ENCODE measurements at places on chromosomes 11 and 22.
A peak's percentile ranks its signal among the peaks of the same experiment; 100 is the strongest.

DNA sequence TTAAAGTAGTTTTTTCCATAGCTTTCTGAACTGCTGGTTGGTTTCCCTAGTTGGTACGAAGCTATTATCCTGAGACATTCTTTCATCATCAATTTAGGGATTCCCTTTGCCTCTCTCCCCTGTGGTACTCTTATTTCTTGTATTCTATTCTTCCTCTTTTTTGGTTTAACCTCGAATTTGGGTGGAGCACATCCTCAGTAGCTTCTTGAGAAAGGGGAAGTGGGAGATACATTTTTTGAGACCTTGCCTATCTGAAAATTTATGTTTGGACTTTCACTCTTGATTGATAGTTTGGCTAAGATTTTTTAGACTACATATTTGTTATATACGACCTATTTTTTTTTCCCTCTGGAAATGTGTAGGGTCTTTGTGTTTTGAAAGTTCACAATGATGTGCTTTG, 121.7 kb upstream of the ZBED5 start:
- no peak for DNase-seq

DNA sequence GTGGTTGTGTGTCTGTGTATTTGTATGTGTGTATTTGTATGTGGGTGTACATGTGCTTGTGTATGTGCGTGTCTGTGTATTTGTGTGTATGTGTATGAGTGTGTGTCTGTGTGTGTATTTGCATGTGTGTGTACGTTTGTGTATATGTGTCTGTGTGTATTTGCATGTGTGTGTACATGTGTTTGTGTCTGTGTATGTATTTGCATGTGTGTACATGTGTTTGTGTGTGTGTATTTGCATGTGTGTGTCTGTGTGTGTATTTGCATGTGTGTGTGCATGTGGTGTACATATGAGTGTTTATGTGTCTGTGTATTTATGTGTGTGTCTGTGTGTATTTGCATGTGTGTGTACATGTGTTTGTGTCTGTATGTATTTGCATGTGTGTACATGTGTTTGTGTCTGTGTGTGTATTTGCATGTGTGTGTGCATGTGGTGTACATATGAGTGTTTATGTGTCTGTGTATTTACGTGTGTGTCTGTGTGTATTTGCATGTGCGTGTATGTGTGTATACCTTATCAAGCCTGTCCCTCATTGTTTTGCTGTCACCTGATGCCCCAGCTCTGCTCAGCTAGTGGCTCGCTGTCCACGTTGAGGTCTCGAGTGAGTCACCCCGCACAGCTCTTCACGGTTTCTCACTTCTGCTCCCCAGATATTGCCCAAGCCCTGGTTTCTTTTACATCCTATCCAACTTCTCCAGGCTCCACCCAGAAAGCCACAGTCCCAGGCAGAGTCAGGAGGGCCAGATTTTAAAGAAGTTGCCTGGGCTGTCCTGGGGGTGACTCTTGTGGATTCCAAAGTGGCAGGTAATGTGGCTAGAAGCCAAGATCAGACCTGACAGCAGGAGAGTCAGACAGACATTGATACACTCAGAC, 15.2 kb downstream of the MB start:
- DNase-seq: peak; percentile 88

DNA sequence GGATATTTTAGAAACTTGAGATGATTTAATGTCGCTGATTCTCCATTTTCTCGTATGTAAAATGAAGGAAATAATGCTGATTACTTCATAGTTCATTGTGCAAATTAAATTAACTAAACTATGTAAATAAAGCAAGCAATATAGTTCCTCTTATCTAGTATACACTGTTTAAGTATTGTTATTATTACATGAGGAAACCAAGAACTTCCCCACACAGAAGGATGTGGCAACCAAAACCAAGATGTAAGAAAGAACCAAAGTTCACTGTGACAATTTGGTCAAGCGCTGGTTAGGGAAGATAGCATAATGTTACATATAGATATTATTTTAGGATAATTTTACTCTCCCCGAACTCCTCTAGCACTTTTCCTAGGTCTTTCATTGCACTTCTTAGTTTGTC, 103.2 kb downstream of the XKR3 start:
- DNase-seq: no peak

DNA sequence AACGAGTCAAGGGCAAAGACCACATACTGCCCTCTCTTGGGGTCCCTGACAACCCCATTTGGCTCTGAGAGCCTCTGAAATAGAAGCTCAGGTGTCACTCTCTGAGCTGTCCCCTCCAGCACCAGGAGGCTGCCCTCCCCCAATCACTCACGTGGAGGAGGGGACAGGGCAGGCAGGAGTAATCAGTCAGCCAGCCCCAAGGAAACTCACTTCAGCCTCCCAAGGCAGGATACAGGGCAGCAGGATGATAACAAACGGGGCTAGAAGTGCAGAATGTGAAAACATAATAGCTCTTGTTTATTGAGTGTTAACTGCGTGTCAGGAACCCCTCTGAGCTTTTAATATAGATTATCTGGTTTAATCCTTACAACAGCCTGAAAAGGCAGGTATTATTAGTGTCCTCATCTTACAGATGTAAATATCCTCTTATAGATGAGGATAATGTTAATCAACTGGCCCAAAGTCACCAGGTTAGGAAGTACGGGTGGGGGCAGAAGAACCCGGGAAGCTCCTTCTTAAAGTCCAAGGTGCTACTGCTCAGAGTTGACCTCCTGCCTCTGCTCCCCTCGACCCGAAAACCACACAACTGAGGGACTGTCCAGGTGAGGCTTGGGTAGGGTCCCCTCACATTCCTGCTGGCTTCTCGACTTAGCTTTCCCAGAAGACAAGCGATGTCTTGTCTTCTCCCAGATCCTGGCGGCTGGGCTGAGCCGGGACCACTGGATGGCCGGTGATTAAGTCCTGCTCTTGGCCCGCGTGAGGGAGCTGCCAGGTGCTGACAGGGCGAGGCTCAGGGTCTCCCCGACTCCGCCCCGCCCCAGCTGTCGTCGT, 2.7 kb downstream of the CHRM4 start:
- no peak for DNase-seq

GRCh38 chr22:20395181-20395906, 1.4 kb downstream of the ZNF74 start:
- no peak for DNase-seq

DNA sequence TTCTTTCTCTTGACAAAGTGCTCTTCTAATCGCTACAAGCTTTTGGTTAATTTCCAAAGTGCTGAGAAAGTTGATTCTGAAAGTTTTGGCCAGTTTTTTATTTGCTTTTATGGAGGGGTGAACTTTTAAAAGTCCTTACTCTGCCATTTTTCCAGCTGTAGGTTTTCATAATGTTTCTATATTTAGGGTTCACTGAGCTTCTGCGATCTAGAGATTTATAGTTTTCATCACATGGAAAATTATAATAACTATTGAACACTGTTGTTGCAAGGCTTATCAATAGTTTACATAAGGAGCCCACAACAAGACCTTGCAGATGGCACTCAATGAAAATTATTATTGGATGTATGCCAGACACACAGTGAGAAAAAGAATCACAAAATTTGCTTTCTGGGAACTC, 55.1 kb downstream of the DLG2 start:
- no peak for DNase-seq

DNA sequence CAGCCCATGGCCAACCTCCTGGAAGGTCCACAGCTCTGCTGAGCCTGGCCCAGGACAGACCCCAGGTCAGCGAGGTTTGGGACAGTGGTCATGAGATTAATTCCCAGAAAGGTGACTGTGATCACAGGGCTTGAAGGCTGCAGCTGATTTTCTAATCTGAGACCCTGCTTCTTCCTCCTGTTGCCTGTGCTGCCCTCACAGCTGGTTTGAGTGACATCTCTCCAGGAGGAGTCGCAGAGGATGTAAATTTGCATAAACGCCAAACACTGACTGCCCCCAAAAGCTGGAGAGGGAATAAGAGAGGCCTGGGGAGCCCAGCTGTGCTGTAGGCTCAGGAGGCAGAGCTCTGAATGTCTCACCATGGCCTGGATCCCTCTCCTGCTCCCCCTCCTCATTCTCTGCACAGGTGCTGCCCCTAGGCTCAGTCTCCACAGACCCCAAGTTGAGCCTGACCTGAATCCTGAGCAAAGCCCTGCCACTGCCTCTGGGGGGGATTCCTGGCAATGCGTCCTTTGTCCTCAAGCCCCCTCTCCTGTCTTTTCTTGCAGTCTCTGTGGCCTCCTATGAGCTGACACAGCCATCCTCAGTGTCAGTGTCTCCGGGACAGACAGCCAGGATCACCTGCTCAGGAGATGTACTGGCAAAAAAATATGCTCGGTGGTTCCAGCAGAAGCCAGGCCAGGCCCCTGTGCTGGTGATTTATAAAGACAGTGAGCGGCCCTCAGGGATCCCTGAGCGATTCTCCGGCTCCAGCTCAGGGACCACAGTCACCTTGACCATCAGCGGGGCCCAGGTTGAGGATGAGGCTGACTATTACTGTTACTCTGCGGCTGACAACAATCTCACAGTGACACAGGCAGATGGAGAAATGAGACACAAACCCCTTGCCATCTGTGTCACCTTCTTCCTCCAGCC, 23.8 kb downstream of the GGTLC2 start:
- DNase-seq: no peak

DNA sequence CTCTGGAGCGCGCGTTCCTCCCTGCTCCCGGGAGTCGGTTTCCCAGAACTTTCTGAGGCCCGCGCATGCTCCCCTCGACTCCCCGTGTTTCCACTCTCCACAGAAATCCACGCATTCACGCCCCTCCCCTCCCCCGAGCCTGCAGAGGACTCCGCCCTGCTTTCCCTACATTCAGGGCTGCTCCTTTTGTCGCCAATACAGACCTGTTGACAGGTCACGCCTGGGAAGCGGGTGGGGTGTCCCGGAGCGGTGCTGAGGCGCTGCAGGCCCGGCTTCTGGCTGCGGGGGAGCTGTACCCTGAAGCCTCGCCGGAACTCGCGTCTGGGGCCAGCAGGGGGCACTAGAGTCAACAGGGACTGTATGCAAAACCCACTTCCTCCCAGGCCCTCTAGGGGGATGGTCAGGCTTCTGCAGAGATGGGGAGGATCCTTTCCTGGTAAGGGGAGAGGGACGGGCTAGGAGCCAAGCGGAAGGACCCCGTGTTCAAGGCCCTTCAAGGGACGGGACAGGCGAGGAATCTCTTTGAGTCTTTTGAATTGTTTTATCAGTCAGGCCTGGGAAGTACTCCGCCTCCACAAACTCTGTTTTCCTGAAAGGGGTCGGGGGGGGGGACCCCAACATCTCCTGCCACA, at the start of gene PRAME:
TSS of gene PRAME (minus strand) at position 294 of the 632 bp plus-strand sequence. CDS start 2,433 bp downstream, outside the sequence.
- DNase-seq: peak; percentile 47

DNA sequence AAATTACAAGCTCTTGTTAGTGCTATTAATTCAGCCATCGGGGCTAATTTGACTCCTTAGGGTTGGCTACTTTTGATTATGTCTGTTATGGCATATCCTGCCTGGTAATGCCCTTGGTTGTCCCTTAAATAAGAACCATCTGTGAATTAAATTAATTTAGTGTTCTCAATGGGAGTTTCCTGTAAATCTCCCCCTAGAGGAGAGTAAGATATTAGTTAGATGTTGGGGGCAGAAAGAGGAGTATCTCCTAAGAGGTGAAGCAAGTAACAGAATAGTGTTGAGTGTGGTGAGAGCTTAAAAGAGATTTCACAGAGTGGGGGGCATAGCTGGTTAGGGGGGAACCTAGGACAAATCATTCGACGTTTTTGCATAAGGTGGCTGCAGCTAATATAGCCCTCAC, 1126.9 kb downstream of the JRKL start:
- DNase-seq: no peak

DNA sequence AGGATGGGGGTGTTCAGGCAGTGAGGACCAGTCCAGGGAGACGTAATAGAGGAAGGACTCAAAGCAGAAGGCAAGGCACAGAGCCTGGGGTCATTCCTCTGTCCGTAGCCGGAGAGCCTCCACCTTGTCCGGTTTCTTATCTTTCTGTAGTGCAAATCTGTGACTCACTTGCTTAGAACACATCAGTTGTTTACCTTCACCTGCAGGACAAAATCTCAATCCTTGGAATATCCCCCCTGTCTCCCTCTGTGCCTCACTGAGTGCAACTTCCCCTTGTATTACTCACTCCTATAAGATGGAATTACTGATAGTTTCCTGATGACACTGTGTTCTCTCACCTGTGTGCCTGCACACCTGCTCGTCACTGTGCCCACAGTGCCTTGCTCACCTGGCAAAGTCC, 20.4 kb upstream of the TTC12 start:
- no peak for DNase-seq

- no peak for DNase-seq
Observed at GRCh38 chr22:23184764-23185113, 4.4 kb downstream of the BCR start.

DNA sequence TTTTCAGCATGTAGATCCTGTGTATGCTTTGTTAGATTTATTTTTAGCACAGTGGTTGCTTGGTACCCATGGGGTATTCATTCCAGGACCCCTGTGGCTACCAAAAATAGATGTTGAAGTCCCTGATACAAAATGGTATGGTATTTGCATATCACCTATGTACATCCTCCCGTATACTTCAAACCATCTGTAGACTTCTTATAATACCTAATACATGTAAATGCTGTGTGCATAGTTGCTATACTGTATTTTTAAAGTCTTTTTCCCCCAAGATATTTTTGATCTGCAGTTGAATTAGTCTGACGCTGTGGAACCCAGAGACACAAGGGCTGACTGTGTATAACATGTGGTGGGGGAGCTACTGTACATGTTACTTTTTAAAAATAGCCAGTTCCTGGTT, 101.1 kb downstream of the ATXN10 start:
- no peak for DNase-seq

DNA sequence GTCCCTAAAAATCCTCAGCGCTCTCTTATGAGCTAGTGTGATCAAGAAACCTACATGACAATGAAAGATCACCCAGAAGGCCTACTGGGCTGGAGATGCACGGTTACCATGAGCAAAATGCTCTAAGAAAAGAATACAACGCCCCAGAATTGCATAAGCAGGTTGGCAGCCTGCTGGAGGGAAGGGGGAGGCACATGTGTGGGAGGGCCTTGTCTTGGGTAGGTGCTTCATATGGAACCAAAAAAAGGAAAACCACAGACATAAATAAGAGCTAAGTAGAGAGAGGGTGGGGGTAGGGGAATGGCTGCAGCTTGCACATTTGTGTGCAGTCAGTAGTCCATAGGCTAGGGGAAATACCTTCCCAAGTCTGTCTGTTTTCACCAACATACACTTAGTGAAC, 2.8 kb downstream of the SIAE start:
- DNase-seq: no peak

DNA sequence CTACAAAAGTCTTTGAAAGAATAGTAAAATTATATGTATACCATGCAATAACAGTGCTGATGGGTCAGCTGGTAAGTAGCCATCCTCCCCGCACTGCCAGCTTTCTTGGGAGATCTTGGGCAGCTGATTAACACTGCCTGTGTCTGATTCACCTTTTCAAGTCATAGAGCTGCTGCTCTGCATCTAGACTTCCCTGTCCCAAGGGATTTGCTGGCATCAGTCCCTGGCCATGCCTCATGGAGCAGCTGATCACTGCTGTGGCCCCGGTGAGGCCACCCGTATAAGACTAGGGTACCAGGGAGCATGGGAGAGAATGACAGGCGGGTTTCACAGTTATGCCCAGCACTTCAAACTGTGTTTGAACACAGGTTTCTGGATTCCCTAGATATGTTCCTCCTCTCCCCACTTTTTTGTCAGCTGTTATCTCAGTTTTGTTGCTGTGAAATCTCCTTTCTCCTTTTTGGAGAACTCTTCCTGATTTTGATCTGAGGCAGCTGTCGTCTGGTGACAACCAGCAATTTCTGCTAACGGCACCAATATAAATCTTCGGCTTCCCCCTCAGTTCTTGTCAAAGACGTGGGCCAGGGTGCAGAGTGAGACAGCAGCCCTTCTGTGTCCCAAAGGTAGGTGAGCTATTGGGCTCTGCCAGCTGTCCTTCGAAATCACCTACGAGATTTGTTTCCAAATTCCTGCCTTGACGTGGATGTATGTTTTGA, 438.9 kb downstream of the NTM start:
- no peak for DNase-seq

GRCh38 chr11:120424185-120424969, 87.2 kb upstream of the GRIK4 start:
- no peak for DNase-seq

Measured in AG20443 (cell line).